ENCODE measurements at places on chromosomes 6 and 20. TPM values are rescaled to one million over a fixed set of nuclear protein-coding genes. Genes with fewer than 3 reads are reported as not detected.

GRCh38 chr20:54474046-54474445 lies 1.3 kb upstream of the DOK5 start:
- H3K36me3 ChIP-seq = no peaks in the 10 kb centered on the region
- no peaks in the 10 kb centered on the region for H3K27me3 ChIP-seq
- H3K4me1 ChIP-seq = no peaks in the 10 kb centered on the region
- no peak overlapping the region for H3K27ac ChIP-seq
- no peak overlapping the region for H3K4me3 ChIP-seq
- DNase-seq = no peak

GRCh38 chr20:6769903-6770785 lies 2.7 kb downstream of the BMP2 start:
- no peaks in the 10 kb centered on the region for H3K27me3 ChIP-seq
- DNase-seq = peak; percentile 46
- no peaks in the 10 kb centered on the region for H3K36me3 ChIP-seq
- no peaks in the 10 kb centered on the region for H3K4me1 ChIP-seq
- no peak overlapping the region for H3K27ac ChIP-seq

- DNase-seq = no peak
- H3K4me1 ChIP-seq = peaks cover 19% of the 10 kb centered on the region
- H3K4me3 ChIP-seq = no peak overlapping the region
Observed at GRCh38 chr6:116385459-116385802, 14.7 kb downstream of the DSE start.

- no peak overlapping the region for H3K27ac ChIP-seq
- no peak overlapping the region for H3K4me3 ChIP-seq
- no peaks in the 10 kb centered on the region for H3K36me3 ChIP-seq
Observed at GRCh38 chr6:5892669-5893068, 114.1 kb downstream of the NRN1 start.

DNA sequence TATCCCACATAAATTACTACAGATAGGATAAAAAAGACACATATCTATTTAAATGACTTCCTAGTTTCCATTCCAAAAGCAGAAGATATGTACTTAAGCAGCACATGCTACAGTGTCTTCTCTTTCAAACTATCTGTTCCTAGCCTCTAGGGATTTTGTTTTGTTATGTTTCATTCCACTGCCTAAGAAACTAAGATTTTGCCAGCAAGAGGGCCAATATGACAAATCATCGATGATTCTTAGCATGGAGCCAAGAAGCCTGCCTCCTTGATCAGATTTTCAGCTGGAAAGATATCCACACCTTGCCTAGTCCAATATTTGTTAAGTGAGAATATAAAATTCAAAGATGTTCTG lies 7.0 kb downstream of the SNX5 start:
- no peaks in the 10 kb centered on the region for H3K4me1 ChIP-seq
- DNase-seq = no peak
- no peaks in the 10 kb centered on the region for H3K27me3 ChIP-seq
- no peaks in the 10 kb centered on the region for H3K36me3 ChIP-seq

DNA sequence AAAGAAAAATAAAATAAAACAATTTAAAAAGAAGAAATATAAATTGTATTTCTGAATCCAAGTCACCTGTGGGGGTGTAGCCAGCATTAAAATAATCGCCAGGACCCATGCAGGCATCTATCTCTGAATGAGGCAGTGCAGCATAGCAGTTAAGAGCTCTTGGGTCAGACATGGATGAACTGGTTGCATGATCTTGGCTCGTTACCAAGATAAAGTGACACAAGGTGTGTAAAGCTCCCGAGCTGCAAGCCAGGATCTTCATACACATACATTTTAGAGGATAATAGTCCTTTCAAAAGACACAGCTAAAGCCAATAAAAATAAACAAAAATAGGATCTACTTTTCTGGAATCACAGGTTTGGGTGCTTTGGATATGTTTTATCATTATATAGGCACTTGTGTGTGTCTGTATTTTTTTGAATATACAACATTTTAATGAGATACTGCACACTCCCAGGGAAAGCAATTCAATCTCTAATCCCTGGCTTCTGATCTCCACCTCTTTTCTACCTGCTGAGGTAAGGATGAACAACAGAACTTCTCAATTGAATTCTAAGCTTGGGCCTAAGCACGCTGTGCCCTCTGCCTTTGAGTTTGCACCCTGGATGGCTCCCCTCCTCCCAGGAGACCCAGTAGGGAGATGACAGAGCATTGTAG lies 8.9 kb downstream of the TRIM10 start:
- H3K36me3 ChIP-seq = no peaks in the 10 kb centered on the region
- H3K27me3 ChIP-seq = no peaks in the 10 kb centered on the region
- H3K4me1 ChIP-seq = no peaks in the 10 kb centered on the region
- no peak overlapping the region for H3K4me3 ChIP-seq

DNA sequence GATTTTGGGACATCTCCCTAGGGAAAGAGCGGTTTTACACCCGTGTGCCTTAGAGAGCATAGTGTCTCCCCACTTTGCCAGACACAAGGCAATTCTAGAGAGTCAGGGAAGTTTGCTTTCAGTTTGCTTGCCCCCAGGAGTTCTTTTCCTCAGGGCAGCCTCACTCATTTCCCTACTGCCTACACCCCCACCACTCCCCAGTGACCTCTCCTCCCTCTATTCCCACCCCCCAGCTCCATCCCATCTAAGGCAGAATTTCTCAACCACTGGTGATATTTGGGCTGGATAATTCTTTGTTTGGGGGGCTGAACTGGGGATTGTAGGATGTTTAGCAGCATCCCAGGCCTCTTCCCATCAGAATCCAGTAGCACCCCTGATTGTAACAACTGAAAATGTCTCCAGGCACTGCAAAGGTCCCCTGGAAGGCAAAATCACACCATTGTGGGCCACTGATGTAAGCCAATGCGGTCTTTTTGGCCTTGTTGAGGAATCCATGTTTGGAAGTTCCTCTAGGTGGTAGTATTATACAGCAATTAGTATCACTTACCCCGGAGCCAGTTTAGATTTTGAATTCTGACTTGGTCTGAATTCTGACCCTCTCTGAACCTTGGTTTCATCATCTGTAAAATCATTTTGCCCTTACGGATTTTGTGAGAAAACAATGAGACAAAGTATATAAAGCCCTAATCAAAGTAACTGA lies 1.3 kb downstream of the EPPIN start:
- H3K4me3 ChIP-seq = no peak overlapping the region
- DNase-seq = no peak
- no peaks in the 10 kb centered on the region for H3K4me1 ChIP-seq

DNA sequence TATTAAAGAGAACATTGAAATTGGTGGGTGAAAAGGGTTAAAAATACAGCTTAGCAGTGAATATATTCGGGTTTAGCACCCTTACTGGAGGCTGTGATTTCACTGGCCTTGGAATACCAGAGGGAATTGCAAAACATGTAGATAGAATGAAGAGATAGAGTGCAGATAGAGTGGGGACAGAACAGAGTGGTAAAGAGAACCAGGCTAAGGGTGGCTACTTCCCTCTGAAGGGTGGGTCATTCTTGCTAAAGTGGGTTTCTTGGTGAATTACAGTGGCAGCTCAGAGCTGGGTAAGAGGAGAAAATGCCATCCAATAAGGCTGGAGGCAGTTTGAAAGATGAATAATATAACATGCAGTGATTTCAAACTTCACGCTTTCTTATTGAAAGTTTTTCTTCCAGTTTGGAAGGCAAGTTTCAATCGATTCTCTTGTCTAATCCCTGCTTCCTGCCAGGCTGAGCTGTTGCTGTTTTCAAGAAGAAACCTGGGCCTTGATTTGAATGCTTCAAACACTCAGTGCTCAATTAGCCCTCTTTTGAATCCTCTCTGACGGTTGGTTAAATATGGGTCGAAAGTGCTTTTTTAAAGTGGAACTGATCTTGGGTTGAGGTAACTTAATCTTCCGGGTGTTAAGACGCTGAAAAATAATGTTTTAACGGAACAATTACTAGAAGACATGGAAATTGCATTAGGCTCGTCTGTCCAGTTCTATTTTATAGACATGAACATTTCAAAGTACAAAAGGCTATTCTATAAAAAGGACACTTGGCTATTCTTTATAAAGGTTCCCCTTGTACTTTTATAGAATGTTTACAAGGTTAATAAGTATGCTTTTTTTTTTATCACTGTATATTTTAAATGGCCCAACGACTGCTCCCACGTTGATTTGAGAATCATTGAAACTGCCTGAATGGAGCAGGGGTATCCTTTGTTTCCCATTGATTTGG lies 203.3 kb downstream of the BCAS1 start:
- H3K4me3 ChIP-seq = no peak overlapping the region
- H3K4me1 ChIP-seq = no peaks in the 10 kb centered on the region
- no peaks in the 10 kb centered on the region for H3K36me3 ChIP-seq
- no peak for DNase-seq

GRCh38 chr6:148932731-148933130 lies 185.9 kb downstream of the UST start:
- no peaks in the 10 kb centered on the region for H3K27me3 ChIP-seq
- no peak overlapping the region for H3K4me3 ChIP-seq
- no peaks in the 10 kb centered on the region for H3K4me1 ChIP-seq
- H3K27ac ChIP-seq = no peak overlapping the region
- no peak for DNase-seq

CTAGE9 gene
- total RNA-seq = not detected

SLC17A3 gene
- not detected for total RNA-seq

BYSL gene
- total RNA-seq = 0.51 TPM

SLC23A2 gene
- 37.1 TPM for total RNA-seq

MLN gene
- total RNA-seq = not detected
